ENCODE measurements at places on chromosomes 7 and 10. TPM values are rescaled to one million over a fixed set of nuclear protein-coding genes. Genes with fewer than 3 reads are reported as not detected.

Gene NPM3
- total RNA-seq: 117 TPM

Gene SPDYE1
- total RNA-seq: not detected

Gene ZNF438
- 2.1 TPM for total RNA-seq

Gene CALHM1
- total RNA-seq: not detected

Gene BPGM
- 17.3 TPM for total RNA-seq

Gene NKX2-3
- 0.08 TPM for total RNA-seq

Gene AGAP3
- 66.5 TPM for total RNA-seq

Gene OR13A1
- total RNA-seq: not detected

Gene MTPN
- 105 TPM for total RNA-seq

Gene ADAM22
- 0.61 TPM for total RNA-seq

Gene ABCB4
- total RNA-seq: not detected

Gene PAX4
- total RNA-seq: not detected

Gene DIP2C
- total RNA-seq: 9.7 TPM

Gene OR6V1
- not detected for total RNA-seq

Gene MAP3K8
- 16.7 TPM for total RNA-seq

Gene TMEM229A
- total RNA-seq: not detected

Gene BLVRA
- 69.8 TPM for total RNA-seq

Gene ADAM12
- 3.7 TPM for total RNA-seq

Gene CYP26A1
- 2.2 TPM for total RNA-seq

Gene PTPN20
- 3.9 TPM for total RNA-seq

Gene SLIT1
- 0.04 TPM for total RNA-seq

Gene MPLKIP
- total RNA-seq: 36.2 TPM

Gene ITPRIP
- 60.7 TPM for total RNA-seq

Gene DRGX
- total RNA-seq: not detected

Gene FRAT1
- 1.2 TPM for total RNA-seq

Gene HTR5A
- not detected for total RNA-seq

Gene H2BK1
- not detected for total RNA-seq

Gene KEL
- not detected for total RNA-seq

Gene HOXA9
- total RNA-seq: 0.41 TPM

Gene CAV2
- total RNA-seq: 188 TPM

Gene WASL
- total RNA-seq: 18.1 TPM

Gene MSS51
- total RNA-seq: 0.36 TPM

Gene GPC2
- 1.0 TPM for total RNA-seq

Gene PRKAR2B
- 2.8 TPM for total RNA-seq

Gene ANKRD30A
- 0.39 TPM for total RNA-seq

Gene PON1
- 1.0 TPM for total RNA-seq

Gene PCLO
- 0.82 TPM for total RNA-seq

Gene ZEB1
- 6.2 TPM for total RNA-seq

Gene GIMAP7
- not detected for total RNA-seq

Gene PDZD7
- 0.88 TPM for total RNA-seq

Gene TEX36
- total RNA-seq: not detected

Gene JCAD
- total RNA-seq: 17.8 TPM

Gene EPO
- total RNA-seq: not detected

Gene ANKRD1
- 40.5 TPM for total RNA-seq

Gene AGR3
- not detected for total RNA-seq

Gene ANKRD2
- 5.0 TPM for total RNA-seq

Gene LYZL2
- total RNA-seq: not detected

Gene ZNF503
- 6.6 TPM for total RNA-seq

Gene EBF3
- total RNA-seq: 0.19 TPM

Gene EN2
- total RNA-seq: 1.0 TPM

Gene EGFR
- total RNA-seq: 120 TPM

Gene ZMYND11
- 43.9 TPM for total RNA-seq

Gene INMT
- not detected for total RNA-seq

Gene ITPRID1
- total RNA-seq: not detected

Gene IGFBP1
- total RNA-seq: 60.6 TPM

Gene CFAP46
- total RNA-seq: 1.3 TPM

All from A549 treated with Mapracorat at 1 μM for 4 hours (cell line).